ENCODE measurements at places on chromosomes 1 and 21.

DNA sequence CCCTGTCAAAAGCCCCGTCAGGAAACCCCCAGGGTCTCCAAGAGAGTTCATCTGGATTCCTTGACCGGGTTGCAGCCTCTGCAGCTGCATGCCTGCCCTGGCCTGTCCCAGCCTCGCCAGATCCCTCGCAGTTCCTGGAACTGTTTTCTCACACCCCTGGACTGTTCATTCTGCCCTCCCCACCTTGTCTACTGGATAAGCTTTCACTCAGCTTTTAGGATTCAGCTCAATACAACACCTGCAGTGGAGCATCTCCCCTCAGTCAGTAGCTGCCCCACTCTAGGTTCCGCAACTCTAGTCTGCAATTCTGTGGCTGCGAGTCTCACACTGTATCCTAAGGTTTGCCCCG lies 67.2 kb downstream of the FAM163A start:
- no peak for DNase-seq

GRCh38 chr1:86448670-86449069 lies 20.1 kb upstream of the CLCA1 start:
- no peak for DNase-seq

GRCh38 chr1:214698559-214698958 lies 95.6 kb downstream of the CENPF start:
- DNase-seq = no peak

GRCh38 chr1:183652547-183653461 lies at the start of gene APOBEC4:
Gene APOBEC4 (minus strand): TSS chr1:183653316. CDS start chr1:183648781, 4,535 bp downstream.
- peak; percentile 46 for DNase-seq

GRCh38 chr1:170196490-170197236 lies 50.9 kb downstream of the NTMT2 start:
- no peak for DNase-seq

DNA sequence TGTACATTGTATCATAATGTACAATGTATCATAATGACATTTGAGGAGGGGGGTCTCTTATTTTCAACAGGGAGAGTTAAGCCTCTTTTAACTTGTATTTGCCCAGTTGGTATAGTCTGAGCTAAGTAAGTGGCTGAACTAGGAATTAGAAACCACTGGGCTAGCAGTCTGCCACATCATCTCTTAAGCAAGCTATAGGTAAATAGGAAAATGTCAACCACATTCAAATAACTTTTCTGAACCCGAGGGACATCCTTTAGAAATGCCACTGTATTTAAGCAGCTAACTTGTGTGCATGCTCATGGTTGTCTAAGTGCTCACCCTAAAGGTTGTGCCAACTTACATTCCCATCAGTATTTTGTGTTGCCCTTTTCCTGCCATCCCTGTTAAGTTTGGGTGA lies 35.5 kb upstream of the ASB17 start:
- DNase-seq = no peak

DNA sequence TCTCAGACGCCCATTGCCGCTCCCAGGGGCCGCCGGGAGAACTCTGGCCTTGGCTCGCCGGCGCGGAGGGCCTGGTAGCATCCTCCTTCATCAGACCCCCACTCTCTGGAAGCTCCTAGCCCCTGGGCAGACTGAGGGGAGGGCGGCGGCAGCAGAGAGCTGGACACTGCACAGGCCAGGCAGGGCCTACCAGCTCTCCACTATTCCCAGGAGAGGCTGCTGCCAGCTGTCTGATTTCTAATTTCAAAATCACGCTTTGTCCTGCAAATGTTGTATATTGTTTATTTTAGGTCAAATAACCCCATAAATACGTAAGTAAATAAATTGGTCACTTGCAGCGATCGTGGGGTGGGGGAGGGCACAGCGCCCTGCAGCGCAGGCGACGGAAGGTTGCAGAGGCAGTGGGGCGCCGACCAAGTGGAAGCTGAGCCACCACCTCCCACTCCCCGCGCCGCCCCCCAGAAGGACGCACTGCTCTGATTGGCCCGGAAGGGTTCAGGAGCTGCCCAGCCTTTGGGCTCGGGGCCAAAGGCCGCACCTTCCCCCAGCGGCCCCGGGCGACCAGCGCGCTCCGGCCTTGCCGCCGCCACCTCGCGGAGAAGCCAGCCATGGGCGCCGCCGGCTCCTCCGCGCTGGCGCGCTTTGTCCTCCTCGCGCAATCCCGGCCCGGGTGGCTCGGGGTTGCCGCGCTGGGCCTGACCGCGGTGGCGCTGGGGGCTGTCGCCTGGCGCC lies at the start of gene MTARC1:
MTARC1 (plus strand) TSS at position 577 of the 732 bp plus-strand sequence; CDS start at position 609, 32 bp downstream.
- no peak for DNase-seq

DNA sequence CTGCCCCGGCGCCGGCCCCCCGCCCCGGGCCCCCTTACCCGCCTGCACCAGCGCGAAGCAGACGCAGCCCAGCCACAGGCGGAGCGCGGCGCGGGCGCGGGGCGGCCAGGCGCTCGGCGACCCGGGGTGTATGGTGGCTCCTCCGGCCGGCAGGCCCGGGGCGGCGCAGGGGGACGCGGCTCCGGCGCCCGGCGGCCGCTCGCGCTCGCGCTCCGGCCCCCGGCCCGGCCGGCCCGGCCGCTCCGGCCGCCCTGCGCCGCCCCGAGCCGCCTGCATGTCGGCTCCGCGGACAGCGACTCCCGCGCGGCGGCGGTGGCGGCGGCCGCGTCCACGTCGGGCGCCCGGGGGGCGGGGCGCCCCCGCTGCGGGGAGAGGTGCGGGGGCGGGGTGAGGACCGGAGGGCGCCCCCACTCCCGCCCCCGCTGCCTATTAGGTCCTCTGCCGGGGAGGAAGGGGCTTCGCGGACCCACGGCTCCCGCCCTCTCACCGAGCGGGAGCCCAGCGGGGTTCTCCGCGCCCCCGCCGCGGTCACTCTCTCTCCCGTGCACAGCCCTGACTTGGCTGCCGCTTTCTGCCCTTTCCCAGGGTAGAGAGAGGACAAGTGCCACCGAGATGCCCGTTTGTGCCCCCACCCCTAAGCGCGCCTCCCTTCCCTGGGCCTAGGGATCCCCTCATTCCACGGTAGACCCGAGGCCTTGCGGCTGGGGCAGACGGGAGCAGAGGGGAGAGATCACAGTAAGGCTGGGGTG lies at the start of gene FNDC5:
FNDC5 (minus strand) TSS at position 298 of the 749 bp plus-strand sequence.
- DNase-seq = no peak

GRCh38 chr1:161032409-161032808 lies 6.4 kb downstream of the TSTD1 start:
- no peak for DNase-seq

GRCh38 chr21:33831962-33832659 lies 83.5 kb downstream of the ATP5PO start:
- DNase-seq = no peak

DNA sequence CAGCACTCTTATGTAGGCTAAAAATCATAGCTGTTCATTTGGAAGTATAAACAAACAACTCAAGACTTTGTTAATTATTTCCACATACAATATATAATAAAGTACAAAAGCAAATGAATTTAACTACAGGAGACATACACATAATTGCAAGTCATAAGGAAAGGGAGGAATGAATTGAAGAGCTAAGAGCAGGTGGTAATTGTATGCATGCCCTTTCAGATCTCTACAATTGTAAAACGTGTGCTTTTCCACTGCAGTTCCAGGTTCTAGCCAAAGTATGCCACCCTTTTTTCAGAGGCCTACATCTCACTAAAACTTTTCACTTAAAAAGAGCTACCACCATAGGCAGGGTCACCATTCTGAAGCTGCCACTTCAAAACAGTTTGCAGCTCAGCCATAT lies 42.8 kb upstream of the HP1BP3 start:
- DNase-seq = no peak

DNA sequence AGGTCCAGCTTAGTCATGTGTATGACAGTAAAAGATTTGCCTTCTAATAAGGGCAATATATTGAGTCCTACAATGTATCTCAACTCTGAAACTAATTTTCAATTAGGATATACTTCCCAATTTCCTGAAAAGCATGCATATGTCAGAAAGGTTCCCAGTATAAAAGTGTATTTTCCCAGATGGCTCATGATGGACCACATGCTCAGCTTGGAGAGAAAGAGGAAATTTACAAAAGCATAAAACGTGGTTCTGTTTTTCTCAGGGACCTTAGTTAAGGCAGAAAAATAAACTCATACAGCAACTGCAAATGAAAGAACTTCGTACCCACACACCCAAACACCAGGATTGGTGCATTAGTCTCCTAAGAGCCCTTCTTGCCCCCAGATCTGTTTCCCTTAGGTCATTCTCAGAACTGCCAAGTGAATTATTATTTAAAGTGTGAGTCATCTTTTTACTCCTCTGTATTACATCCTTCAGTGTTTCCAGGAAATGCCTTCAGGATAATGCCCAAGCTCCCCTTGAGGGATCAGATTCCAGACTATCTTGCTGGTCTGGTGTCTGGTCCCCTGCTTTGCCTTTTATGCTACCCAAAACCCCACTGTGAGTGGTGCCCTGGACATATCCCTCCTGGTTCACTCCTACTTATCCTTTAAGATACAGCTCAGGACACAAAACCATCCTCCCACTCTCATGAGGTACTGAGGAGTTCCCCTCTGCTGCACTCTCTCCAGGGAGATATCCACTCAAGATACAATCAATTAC lies 57.4 kb downstream of the SSX2IP start:
- DNase-seq = no peak

DNA sequence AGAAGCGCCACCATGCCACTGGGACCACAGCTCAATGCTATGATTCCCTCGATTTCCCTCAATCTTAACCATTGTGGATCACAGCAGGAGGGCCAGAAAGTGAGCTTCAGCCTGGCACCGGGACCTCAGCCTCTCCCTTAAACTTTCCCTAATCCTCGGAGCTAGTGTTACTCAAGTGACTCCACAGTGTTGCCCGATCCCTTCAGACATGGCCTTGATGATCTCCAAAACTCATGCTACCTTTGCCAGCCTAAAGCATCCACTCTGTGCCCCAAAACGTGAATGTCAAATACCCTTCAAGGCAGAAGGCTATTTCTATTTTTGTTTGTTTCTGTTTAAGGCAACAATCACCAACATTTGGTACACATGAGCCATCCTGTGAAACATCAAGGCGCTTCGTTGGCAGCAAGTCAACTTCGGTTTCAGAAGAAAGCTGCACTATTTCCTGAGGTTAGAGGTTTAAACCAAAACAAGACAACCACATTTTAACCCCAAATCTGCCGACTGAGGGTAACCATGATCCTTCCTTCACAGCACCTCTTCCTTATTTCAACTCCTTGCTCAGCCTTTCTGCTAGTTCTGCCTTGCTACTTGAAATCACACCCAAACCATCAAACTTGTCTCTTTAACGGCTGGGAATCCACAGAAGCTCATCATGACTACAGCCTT lies 94.4 kb upstream of the KRTAP19-8 start:
- no peak for DNase-seq

- no peak for DNase-seq
Measured at GRCh38 chr1:25206201-25206600, 26.1 kb downstream of the SYF2 start.

GRCh38 chr1:240701412-240701811 lies 89.5 kb upstream of the GREM2 start:
- no peak for DNase-seq

GRCh38 chr1:28437264-28437923 lies 67.9 kb downstream of the PHACTR4 start:
- DNase-seq = no peak

Data from AML-193 (cell line).